Activated B cell treated with CpG ODN at 0.5 μM for 24 hours (primary cell): ENCODE measurements at places on chromosomes 1 and 21.
A peak's percentile ranks its signal among the peaks of the same experiment; 100 is the strongest.

DNA sequence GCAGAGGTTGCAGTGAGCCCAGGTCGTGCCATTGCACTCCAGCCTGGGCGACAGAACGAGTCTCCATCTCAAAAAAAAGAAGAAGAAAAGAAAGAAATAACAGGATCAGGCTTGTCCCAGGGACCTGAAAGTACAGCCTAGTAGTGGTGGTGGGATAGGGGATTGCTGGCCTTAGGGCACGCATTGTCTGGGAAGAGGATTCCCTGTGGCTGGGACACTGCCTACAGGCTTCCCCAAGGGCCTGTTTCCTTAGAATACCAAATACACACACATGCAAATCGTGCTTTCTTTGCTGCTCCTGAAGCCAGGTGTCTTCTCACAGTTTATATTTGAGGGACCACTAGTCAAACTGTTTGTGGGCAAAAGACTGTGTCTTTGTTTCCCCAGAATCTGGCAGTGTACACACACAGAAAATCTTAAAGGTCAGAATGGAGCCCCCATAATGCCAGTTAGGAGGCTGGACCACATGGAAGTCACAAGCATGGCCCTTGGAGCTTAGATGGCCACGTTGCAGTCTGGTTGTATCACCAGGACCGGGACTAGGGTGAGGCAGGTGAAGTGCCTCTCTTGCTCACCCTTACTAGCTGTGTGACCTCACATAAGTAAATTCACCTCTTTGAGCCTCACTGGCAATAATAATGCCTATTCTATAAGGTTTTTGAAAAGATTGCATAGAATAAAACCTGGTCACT, 12.7 kb upstream of the ASAP3 start:
- no peak for DNase-seq

GRCh38 chr1:89484092-89485038, 40.3 kb upstream of the LRRC8B start:
- no peak for DNase-seq

GRCh38 chr1:59678493-59679228, 136.1 kb upstream of the HOOK1 start:
- no peak for DNase-seq

DNA sequence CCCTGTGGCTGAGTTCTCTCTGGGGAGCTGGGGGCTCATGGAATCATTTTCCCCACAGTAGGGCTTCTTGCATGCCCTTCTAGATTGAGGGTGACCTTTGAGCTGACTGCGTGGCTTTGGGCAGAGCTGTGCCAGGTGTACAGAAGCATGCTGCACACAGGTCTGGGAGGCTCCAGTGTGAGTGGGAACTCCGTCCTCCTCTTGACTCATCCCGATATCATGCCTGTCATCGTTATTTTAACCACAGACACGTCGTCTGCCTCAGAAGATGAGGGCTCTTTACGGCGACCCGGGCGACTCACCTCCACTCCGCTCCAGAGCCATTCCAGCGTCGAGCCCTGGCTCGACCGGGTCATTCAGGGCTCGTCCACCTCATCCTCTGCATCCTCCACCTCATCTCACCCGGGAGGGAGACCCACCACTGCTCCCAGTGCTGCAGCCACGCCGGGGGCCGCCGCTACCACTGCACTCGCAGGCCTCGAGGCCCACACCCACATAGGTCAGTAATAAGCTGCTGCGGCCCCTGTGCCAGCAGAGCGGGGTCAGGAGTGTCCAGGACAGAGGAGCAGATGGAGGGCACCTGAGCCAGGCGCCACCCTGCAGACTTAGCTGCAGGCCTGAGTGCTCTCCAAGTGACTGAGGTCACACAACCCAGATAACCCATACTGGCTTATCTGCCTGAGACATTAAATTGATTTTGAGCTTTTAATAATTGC, 39.8 kb downstream of the DIP2A start:
- no peak for DNase-seq

GRCh38 chr1:21703318-21703963, 34.3 kb upstream of the RAP1GAP start:
- DNase-seq = no peak

DNA sequence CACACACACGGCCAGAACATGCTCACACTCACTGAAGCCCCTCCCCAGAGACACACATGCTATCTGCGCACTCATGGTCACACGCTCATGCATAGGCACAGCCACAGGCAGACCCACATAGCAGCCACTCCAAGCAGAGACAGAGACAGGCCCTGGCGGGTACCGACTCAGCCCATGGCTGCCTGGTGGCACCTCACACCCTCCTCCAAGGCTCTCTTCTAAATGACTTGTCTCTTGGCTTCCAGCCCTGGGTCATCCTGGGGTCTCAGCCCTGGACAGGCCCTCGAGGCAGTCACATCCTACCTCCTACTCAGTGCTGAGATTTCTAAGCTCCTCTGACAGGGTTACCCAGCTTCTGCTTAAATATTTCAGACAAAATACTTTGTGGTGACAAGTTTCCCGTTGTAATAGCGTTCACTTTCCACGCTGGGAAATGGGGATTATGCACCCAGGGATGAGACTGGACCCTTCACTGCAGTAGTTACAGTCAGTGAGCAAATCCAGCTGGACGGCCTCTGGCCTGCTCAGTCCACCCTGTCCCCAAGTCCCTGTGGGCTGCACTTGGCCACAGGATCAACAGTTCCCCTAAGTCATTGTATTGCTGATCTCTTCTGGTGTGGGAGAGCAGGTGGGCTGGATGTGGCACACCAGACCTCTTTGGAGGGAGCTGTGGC, 2.9 kb upstream of the NFASC start:
- DNase-seq = no peak

- no peak for DNase-seq
These were observed 195.7 kb downstream of the ROR1 start for GRCh38 chr1:63969441-63969901.

GRCh38 chr1:152673016-152673415, 2.1 kb upstream of the LCE2C start:
- no peak for DNase-seq

GRCh38 chr1:99737016-99737415, 29.4 kb downstream of the FRRS1 start:
- DNase-seq = no peak

DNA sequence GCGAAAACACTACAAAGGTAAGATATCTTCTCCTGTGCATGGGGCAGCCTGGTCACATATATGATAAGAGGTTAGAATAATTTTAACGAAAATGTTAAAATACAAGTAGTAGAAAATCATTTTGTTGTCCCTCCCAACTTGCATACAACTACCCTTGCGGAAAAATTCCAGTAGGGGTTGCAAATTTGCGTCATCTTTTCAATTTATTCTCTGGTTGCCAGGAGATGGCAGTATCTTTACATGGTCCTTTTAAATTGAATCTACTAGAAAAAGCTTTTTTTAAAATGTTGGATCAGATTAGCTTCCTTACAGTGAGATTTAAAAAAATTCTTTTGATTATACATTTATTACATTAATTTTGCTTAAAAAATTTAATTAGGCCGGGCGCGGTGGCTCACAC, 10.9 kb downstream of the S100PBP start:
- DNase-seq = no peak

GRCh38 chr1:26529655-26530409, at the start of gene RPS6KA1:
Gene RPS6KA1 (plus strand): TSS chr1:26529761. CDS start chr1:26529921, 160 bp downstream.
- peak; percentile 72 for DNase-seq

DNA sequence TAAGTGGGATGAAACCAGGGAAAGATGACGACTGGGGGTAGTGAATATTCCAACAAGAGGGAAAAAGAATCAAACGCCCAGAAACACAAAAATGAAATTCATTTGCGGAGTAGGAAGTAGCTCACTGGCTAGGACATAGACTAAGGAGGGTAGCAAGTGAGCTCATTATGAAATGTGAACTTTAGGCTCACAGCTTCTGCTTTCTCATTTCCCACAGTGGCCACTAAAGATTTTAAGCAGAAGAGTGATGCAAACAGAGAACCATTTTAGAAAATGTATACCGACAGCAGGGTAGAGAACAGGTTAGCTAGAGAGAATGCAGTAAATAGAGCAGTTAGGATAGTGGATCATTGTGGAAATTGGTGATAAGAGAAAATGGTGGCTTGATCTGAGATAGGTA, 3.5 kb downstream of the CD48 start:
- no peak for DNase-seq

- DNase-seq = no peak
These were observed 109.9 kb downstream of the SPAG17 start for GRCh38 chr1:118075116-118075515.

DNA sequence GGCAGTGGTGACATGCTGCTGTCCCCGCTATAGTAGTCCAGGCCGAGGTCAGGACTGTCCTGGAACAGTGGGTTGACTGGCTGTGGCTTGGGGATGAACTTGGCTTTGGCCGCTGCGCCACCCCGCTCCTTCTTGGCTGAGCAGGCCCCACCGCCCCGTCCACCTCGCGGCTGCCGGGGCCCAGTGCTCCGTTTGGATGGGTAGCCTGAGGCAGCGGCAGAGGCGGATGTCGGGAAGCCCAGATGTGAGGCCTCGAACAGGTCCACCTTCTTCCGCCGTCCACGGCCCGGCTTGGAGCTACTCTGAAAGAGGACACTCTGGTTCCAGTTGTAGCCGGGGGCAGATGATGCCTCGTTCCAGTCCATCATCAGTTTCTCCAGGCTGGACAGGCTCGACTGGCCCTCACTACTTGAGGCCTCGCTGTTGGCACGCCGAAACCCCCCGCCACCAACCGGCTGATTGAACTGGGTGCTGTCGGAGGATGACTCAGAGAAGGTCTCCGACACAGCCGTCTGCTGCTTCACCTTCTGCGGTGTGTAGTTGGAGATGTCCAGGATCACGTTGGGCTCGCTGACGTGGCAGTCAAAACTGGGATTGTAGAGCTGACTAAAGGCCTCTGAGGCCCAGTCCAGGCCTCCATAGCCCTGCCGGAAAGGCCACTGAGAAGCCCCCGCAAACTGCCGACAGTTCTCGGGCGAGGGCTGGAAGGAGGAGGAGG, 55.6 kb downstream of the AHDC1 start:
- DNase-seq = no peak
